H7 (cell line): ENCODE measurements at places on chromosomes 7 and 10. TPM values are rescaled to one million over a fixed set of nuclear protein-coding genes. Genes with fewer than 3 reads are reported as not detected.

GRCh38 chr10:99658622-99659030, 683 bp upstream of the ENTPD7 start:
- peak; percentile 31 for DNase-seq

- no peak for DNase-seq
These were observed 37.2 kb downstream of the RBM33 start for GRCh38 chr7:155681663-155682062.

DNA sequence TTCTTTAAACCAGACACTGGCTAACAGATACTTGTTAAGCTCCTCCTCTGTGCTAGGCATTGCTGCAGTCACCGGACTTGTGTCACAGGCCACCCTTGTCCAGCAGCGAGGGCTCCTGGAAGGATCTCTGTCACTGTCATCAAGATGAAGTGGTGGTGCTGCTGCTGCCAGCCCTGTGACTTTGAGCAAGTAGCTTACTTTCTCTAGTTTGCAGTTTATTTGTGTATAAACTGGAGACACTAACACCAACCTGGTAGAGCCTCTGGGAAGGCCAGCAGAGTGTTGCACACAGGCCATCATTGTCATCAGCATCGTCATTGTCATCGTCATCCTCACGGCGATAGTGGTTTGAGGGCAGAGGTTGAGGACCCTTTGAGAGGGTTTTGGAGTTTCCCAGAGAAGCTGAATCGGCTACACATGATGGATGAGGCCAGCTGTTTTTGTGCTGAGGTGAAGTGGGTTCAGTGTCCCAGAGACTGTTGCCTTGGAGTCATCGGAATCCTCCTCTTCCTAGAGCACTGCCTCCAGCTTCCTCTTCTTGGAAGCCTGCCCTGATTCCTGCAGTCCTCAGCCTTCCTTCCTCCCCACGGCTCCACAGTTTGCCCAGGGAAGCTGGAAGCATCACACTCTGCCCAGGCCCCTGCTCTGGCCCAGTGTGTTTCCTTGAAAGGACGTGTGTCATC, 128.4 kb downstream of the GRK5 start:
- DNase-seq, result no peak

DNA sequence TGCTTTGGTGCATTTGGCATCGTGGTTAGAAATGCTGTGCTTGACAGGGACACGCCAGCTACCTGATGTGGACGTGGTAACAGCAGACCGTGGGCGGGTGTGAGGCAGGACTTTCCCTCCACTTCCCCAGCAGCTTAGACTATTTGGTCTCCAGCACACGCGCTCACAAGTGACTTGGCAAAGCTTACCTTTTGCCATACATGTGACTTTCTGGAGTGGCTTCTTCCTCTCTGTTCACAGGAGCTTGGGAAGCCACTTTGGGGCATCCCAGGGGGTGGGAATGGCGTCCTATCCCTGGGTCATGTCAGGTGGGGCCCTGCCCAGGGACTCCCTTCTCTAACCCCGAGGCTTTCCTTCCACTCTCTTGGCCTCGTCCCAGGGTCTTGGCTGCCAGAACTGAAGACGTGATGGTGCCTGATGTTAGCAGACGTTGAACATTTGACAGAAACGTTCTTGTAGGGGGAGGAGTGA, 228.7 kb upstream of the KLF6 start:
- DNase-seq, result no peak

GRCh38 chr7:26787701-26788100, 76.7 kb downstream of the SKAP2 start:
- DNase-seq, result no peak

DNA sequence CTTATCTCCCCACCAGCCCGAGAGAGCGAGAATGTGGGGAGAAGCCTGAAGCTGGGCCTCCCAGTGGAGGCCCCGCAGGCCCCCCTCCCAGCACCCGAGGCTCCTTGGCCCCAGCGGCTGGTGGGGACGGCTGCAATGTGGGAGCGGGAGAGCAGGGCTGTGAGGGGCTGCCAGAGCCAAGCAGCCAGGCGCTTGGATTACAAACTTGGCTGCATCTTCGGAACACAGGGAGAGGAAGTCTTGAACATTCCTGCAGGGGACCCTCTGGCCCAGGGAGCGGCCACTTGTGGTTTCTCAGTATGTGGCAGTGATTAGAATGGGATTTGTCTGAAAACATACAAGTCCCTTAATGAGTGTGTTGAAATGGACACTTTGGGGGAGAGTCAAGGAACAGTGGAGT, 23.2 kb downstream of the ELN start:
- DNase-seq, result peak; percentile 57

Gene CDK14
- total RNA-seq, result 28.6 and 37.2 TPM in 2 replicates
